ENCODE measurements at places on chromosomes 4 and X.

- peak; percentile 0 for DNase-seq
Measured at GRCh38 chr4:107931775-107932321, 499 bp downstream of the CYP2U1 start.

GRCh38 chr4:71110499-71110898 is 117.0 kb downstream of the DCK start:
- DNase-seq = no peak

- DNase-seq = no peak
Measured at GRCh38 chrX:53319614-53320542, 38.5 kb upstream of the IQSEC2 start.

- no peak for DNase-seq
Measured at GRCh38 chr4:1869530-1870327, 1.5 kb upstream of the NSD2 start.

GRCh38 chr4:153362184-153362583 is 17.7 kb downstream of the MND1 start:
- no peak for DNase-seq

DNA sequence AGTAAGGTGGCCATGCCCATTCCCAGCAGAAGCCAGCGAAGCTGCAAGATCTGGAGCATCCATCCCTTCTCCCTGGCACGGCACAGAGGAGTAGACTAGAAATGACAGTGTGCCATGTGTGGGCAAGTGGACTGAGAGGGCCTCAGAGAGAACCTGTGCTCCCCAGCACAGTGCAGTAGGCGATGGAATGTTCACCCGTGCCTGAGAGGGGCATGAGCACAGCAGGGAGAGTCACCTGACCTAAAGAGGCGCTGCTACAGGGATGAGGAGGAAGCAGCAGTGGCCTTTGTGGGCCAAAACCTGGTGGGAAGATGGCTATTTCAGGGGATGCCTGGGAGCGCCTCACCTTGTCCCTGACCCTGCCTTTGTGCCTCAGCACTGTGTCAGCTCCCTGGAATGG is 8.0 kb upstream of the CDKN2AIP start:
- no peak for DNase-seq

DNA sequence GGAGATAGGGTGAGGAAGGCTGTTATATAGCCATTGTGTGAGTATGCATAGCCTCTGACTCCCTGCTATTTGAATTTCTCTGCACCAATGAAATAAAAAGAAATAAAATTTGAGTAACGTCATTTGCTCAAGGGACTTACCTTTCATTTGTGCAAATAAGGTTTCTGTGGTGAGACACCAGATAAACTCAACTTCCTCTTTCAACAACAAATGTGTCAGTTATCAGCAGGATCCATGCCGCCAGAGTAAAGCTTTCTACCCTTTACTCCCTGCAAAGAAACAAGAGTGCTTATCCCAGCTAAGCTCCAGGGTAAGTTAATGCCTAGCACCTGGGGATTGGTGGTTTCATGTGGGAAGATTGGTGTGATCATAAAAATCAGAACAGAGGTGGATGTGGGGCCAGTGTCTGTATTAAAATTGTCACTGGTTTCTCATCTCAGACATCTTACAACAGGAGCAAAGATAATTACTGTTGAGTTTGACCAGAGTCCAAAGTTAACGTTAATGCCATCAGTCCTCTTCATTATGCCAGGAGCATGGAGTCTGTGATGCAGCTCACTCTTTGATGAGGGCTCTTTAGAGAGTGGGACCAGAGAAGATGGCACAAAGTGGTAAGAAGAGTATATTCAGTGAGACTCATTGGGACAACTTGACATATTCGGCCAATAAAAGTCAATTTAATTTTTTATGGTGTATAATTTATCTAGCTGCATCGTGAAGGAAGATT is at the start of gene P2RY10:
Gene P2RY10, plus strand, starts transcription at position 206 of the 727 bp plus-strand sequence. CDS start 15,130 bp downstream, outside the sequence.
- DNase-seq = peak; percentile 16

DNA sequence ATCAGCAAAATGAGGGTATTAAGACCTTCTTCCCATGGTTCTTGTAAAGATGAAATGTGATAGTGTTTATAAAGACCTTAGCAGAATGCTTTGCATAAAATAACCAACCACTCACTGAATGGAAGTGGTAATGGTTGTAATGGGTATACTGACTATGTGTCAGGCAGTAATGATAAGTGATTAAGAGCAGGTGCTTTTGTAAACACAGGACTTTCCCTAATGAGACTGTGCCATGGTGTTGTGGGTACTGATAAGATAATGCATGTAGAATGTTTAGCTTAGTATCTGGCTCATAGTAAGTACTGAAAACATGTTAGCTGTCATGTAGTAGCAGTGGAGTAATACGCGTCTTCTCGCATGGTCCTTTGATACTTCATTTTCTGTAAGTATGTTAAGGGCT is 6.9 kb downstream of the LSM6 start:
- no peak for DNase-seq

DNA sequence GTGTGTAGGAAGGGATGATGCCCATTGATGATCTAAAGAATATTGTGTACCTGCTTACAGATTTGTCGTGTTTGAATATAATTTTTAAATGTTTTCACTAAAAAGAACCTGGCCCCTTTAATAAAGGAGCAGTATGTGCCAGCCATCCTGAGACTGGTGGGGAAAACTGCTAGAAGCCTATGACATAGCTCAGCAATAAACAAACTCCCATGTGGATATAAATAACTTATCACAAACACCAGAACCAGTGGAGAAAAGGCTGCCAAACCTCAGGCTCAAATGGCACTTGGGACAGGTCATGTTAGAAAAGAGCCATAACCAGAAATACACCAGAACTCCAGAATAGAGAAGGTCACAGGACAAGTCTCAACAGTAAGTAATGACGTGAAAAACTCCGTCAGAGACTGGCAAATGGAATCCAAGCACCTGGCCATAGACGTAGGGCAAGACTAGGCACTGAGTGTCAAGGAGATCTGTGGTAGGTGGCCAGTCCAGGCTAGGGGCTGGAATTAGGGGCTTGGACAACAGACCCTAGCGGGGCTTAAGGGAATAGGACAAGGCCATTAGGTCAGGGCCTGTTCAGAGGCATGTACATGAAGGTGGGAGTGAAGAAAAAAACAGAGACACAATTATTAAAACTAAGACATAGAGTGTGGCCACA is 11.7 kb upstream of the QRFPR start:
- DNase-seq = no peak

DNA sequence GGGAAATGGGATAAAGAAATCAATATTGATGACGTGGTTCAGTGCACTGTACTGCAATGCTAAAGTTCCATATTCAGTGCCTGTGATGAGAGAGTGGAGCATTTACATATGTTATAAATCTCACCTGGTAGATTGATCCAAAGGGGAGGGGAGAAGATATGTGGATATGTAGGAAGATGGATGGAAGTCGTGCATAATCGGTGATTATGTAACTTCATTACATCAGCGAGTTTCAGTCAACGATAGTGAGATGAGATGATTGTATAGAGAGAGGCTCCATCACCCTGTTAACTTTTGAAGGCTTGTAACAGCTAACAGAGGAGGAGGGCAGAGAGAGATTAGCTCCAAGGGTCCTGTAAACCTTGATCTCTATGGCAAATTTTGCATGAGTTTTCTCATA is 1.8 kb downstream of the IL1RAPL1 start:
- DNase-seq = no peak

DNA sequence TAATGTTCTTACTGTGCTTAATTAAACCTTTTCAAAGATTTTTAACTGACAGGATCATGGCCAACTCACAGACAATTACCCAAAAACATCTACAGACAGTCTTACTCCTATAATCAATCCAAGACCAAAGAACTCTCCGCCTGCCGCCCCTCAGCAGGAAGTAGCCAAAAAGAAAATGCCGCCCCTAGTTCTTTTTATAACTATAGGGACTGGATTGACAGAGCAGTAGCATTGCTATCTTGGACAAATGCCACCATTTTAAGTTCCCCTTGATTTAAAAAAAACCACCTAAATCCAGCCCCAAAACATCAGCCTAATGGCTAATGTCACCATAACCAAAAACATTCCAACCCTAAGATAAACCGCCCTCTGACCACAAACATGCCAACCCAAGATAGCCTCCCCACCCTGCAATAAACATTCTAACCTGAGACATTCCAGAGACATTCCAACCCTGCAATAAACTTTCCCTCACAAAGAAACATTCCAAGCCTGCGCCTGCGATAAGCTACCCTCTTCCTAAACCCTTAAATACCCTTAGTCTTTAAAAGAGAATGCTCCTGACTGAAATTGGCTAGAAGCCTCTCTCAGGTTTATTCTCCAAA is 77.0 kb downstream of the COQ2 start:
- no peak for DNase-seq

DNA sequence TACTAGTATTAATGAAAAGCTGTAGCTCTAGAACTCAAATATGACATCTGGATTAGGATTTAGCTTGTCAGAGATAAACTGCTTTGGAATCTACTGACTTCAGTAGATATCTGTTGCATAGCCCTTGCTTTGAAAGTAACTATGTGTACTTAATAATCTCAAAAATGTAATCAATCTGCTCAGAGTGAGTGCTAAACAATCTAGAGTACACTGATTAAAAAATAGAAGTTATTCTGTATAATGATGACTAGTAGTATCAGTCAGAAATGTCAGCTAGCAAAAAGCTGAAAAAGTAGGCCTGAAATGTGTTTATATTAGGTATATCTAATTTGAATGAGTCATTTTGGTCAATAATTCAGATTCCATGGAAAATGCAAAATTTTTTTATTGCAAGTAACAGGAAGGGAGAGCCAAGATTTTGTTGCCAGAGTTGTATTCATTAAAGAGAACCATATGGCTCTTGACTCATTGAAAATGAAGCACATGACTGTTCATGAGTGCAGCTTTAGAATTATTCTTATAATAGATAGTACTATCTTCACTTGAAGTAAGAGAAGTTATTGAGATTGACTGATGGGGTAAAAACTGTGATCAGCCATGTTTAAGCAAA is 20.0 kb downstream of the CLCN3 start:
- DNase-seq = no peak

GRCh38 chr4:55993994-55994663 is 45.4 kb downstream of the CEP135 start:
- no peak for DNase-seq

GRCh38 chr4:184310171-184310567 is 92.5 kb upstream of the ENPP6 start:
- DNase-seq = peak; percentile 5

- DNase-seq = no peak
Measured at GRCh38 chrX:140157143-140157542, 191.8 kb upstream of the CXorf66 start.

DNA sequence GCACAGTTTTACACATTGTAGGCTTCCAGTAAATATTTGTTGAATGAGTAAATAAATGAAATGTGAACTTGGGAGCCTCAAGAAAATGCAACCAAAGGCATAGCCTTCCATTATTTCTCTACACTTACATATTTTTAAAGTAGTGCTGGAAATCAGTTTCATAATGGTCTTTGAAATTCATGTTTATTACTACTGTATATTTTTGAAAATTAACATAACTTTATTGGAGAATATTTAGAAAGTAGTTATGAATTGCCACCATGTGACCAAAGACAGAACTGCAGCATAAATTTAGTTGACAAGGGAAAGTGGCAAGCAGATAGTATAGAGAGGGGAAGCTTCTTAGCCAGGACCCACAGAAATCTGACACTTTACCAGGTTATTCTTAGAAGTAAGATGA is 6.4 kb downstream of the TCEAL8 start:
- no peak for DNase-seq

DNA sequence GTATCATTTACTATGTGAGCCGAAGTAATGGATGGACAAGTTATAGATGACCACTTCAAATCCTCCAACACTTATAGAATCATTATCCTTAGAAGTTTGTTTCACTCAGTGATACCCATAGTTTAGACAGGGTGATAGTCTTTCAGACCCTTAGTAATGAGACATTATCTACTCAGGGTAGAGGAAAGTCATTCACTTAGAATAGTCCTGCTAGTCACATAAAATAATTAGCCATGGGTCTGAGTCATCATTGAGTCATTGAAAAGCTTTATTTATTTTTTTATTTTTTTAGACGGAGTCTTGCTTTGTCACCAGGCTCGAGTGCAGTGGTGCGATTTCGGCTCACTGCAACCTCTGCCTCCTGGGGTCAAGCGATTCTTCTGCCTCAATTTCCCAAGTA is 321.7 kb upstream of the FSTL5 start:
- DNase-seq = no peak

GRCh38 chrX:16120431-16120830 is 2.9 kb upstream of the GRPR start:
- DNase-seq = no peak

- DNase-seq = no peak
Measured at GRCh38 chr4:185902654-185903053, 90.7 kb upstream of the SORBS2 start.

Measured in T-helper 22 cell (primary cell).